Spinal cord (tissue), 10 donors: ENCODE measurements at places on chromosomes 2 and 18. TPM values are rescaled to one million over a fixed set of nuclear protein-coding genes. Genes with fewer than 3 reads are reported as not detected.

DNA sequence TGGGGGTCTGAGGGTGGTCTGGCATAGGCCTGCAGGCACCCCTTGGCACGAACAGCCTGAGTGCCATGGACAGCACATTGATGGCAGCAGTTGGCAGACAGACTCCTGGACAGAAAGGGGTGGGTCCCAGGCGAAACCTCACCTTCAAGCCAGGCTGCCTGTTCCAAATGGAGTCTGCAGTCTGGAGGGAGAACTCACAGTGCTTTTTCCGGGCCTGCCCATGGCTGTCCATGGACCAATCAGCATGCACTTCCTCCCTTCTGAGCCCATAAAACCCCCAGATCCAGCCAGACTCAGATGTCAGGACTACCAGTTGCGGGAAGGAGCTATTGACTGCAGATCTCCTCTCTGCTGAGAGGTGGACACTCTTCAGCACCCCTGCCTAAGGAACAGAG lies 694.6 kb upstream of the ACVR2A start:
- DNase-seq = no peak

DNA sequence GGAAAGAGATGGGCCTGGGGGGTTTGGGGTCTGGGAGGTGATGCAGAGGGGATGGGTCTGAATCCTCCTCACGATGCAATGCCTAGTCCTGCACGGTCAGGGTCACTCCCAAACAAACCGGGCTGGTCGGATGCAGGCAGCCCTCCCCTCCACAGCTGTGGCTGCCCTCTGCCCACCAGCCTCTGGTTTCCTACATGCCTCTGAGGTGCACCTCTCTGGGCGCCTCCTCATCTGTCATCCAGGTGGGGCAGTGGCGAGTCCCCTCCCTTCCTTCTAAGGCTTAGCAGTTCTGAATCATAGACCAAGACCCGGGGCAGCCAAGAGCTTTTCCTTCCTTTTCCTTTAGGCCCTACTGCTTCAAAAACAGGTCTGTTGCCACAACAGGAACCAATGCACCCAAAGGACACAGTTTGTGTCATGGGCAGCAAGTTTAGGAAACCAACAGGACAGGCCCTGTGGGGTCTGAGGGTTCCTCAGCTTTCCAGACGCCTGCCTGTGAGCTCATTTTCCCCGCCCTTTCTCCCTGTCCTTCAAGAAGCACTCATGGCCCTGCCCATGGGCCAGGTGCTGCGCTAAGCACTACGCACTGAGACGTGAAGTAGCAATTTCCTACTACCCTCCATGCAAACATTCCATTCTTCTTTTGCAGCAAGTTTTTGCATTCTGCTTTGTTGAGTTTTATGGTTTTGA lies 6.5 kb upstream of the MAL start:
- DNase-seq = no peak

FBXO36 gene
- total RNA-seq = 10.6 TPM

DNA sequence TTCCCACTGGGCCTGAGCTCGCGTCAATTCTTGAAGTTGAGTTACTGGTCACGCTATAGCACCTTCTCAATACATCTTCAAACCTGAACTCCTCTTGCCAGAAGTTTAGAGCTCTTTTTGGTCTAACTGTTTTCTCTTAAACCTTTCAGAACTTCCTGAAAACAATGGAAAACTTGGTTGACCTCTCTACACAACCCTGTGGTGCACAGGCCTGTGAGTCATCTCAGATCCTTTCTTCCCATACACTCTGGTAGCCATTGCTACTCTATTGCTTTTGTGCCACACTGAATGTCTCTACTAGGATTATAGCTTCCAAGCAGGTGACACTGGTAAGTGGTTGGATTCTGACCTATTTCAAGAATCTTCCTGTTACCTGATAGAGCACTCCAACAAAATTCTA lies 321.5 kb upstream of the FSIP2 start:
- DNase-seq = no peak

GRCh38 chr2:85711578-85712060 lies 17.5 kb downstream of the GNLY start:
- no peak for DNase-seq

DNA sequence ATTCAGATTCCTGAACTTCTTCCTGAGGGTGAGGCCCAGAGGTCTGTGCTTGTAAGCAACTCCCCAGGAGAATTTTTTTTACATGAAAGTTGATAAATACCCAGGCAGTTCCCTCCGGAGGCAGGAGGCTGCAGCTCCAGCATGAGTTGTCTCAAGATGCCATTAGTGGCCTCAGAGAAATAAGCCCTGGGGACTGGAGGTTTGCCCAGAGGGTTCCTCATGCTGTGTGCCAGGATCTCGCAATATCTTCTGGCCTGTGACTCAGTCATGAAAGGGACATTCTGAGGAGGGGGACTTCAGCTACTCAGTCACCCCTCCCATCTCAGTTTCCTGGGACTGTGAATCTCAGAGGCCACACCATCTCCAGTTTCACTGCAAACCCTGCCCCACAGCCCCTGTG lies 49.9 kb downstream of the LYPD1 start:
- no peak for DNase-seq
